Stimulated activated CD4-positive, alpha-beta T cell treated with anti-CD3 and anti-CD28 coated beads, Interleukin-2, amount 100 ng/mL, for 24 hours (primary cell): ENCODE measurements at places on chromosomes 7 and 10.

DNA sequence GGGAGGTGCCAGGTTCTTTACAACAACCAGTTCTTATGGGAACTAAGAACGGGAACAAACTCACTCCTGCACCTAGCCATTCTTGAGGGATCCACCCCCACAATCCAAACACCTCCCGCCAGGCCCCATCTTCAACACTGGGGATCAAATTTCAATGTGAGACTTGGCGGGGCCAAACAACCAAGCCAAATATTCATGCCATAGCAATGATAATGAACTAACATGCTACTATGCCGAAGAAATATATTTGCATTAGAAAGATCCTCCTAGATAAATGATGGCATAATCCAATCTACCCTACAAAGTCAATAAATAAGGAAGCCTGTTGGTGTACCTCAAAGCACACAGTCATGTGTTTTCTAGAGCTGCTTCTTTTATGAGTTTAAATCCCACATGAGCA is 57.6 kb downstream of the CCDC71L start:
- DNase-seq = no peak

DNA sequence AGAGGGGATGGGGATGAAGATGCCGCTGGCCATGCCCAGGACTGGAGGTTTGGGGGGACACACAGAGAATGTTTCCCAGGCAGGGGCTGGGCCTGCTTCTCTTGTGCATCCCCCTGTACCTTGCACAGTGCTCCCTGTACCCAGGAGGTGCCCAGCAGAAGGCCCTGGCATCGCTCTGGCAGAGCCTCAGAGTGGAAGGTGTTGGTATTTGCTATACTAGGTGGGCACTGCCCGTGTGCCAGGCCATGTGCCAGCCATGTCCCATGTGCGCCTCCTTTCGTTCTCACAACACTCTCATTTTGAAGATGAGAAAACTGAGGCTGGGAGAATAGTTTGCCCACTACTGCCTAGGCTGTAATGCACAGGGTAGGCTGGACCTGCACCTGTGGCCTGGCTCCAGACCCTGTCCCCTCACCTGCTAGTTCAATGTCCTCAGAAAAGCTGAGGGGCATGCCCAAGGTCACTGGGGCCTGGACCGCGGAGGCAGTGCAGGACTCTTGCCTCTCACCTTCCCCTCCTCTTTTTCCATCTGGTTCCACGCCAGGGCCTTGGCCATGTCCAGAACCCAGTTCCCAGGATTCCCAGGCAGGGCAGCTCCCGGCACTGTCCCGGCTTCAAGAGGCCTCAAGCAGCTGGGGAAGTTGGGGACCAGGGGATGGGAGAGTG is 64.7 kb downstream of the GOLGA7B start:
- no peak for DNase-seq

DNA sequence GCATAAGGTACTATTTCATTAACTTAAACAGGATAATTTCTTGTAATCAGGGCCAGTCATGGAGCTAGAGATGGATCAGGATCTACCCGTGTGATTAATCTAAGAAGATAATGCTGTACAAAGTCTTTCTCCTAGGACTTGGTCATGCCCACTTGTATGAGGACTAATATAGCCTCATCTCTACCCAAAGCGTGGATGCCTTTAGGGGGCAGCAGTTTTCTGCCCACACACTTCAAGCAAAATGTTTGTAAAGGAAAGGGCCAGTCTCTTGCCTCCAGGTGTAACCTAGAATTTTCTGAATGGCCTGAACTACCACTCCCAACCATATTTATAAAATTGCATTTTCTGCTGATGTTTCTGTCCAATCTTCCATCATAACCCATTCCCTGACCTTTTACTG is 764.0 kb upstream of the IGFBP3 start:
- no peak for DNase-seq

DNA sequence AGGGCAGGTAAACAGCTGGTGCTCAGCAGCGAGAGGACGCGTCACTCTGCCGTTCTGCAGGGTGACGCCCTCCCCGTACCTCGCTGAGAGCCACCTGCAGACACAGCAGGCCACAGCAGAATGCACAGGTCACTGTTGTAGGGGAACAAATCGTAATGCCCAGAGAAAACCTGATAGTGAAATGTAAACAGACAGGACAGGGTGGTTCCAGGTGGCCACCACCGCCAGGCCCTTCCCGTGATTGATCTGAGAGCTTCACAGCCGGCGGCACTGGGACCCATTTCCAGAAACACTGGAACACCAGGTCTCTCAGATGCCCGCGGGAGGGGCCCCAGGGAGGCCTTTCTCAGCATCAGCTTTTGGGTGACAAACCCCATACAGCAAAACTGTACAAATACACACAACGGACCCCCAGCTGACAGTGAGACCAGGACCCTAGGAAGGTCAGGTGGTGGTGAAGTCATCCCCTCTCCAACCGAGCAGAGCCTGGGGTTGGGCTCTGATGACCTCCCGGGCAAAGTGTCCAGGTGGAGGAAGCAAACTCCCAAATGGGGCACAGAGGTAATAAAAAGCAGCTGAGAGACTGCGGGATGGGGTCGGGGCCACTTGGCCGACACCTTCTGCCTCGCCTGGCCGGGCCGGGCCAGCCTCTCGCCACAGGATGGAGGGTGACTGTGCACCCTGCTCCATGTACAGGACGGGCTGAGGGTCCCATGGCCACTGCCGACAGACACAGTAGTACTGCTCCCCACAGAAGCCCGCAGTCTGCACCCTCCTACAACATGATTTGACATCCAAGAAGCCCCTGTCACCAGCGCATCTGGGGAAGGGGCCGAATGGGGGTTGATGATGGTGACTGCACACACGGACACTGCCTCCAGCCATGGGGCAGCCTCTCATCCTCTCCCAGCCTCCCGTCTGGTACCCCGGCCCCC is 4.6 kb downstream of the BHLHA15 start:
- no peak for DNase-seq

- no peak for DNase-seq
These were observed 47.8 kb upstream of the RET start for GRCh38 chr10:43029043-43029442.

- DNase-seq = no peak
These were observed 30.8 kb upstream of the EIF4H start for GRCh38 chr7:74143383-74143782.

- no peak for DNase-seq
These were observed 481.2 kb downstream of the KCNMA1 start for GRCh38 chr10:77156406-77156879.

DNA sequence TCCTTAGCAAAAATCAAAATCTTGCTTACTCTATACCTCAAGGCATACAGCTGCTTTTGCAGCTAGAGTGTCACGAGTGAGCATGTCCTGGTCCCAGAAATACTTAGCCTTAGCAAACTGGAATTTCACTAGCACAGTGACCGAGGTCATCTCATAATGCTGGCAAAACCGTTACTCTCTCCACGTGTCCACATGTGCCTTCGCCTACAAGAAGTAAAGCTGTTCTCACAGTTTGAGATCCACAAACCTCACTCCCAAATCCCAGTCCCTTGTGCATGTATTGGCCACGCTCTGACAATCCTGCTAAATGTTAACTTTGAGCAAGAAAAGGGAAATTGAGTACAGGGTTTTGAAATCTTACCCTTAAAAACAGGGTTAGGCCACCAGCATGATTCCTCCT is 111.0 kb upstream of the PLXDC2 start:
- no peak for DNase-seq

DNA sequence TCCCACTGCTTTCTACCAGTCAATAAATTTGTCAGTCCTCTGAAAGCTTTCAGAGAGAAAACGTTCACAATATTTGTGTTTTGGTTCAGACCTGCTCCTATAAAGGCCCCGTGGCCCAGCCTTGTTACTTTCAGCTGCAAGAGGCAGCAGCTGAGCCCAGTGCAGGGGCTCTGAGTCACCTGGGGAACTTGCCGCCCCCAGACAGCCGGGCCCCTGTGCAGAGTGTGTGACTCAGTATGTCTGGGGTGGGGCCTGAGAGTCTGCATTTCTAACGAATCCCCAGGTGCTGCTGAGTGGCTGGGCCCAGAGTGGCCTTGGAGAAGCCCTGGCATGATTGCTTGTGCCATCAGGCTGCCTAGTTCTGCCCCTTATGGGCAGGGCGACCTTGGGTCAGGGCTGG is 303.5 kb downstream of the PAXIP1 start:
- no peak for DNase-seq

- DNase-seq = no peak
These were observed 4.9 kb upstream of the CHST12 start for GRCh38 chr7:2398506-2398905.

GRCh38 chr7:28840592-28840995 is 117.5 kb downstream of the TRIL start:
- DNase-seq = no peak

DNA sequence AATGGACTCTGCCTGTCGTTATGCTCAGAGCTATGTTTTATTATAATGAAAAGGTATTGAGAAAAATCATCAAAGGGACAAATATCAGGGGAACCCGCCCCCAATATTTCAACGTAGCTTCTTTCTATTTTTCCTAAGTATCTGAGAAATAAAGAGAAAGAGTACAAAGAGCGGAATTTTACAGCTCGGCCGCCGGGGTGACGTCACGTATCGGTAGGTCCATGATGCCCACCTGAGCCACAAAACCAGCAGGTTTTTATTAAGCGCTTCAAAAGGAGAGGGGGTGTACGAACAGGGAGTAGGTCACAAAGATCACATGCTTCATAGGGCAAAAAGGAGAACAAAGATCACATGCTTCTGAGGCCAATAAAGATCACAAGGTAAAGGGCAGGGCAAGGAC is 281.6 kb upstream of the POM121L12 start:
- no peak for DNase-seq

DNA sequence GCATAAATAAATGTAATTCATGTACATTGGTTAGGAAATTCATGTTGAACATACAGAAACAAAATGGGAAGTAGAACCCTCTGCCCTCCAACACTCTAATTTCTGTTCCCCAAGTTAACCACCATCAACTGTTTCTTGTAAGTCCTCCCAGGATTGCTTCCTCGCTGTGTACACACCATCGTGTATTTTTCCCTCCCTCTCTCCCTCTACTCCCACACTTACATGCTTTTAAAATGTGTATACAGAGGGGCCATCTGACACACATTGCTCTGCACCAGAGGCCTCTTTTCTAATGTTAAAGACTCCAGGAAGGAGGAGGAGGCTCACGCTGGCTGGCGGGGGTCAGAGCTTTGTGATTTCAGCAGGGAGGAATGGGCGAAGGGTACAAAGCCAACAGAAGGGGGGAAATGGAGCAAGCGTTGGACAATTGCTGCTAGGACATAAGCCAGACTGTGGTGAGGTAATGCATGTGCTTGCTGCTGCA is 1.9 kb upstream of the EPHA1 start:
- no peak for DNase-seq

- DNase-seq = no peak
These were observed 175.3 kb upstream of the BET1 start for GRCh38 chr7:94179466-94179865.

GRCh38 chr10:125871338-125871737 is 9.8 kb downstream of the DHX32 start:
- no peak for DNase-seq

DNA sequence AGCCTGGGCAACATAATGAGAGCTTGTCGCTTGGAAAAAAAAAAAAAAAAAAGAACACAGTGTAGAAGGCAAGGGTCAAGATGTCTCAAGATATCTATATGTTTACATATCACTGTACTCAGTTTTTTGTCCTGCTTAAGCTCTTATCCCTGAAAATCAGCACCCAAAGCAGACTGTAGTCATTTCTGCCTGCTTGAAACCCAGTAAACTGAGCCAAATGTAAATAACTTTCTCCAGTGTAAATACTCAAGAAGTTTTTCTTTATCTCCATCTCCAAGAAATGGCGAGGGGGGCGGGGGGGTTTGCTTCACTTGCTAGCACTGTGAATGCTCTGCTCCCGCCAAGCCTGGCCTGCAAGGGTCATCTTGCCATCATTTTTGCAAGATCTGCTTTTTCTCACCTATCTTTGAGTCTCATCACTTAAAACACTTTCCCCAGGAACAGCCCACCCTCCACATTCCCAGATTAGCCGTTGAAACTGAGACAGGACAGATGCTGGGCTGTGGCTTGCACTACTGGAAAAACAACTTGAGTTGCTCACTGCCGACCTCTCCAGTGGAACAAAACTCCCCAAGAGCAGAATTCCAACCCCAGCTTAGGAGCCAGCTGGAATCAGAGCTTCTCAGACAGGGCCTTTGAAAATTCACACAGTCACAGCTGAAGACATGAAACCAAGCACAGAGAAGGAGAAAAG is 54.6 kb downstream of the AFAP1L2 start:
- DNase-seq = no peak

GRCh38 chr7:23234569-23235296 is 11.8 kb upstream of the GPNMB start:
- no peak for DNase-seq

DNA sequence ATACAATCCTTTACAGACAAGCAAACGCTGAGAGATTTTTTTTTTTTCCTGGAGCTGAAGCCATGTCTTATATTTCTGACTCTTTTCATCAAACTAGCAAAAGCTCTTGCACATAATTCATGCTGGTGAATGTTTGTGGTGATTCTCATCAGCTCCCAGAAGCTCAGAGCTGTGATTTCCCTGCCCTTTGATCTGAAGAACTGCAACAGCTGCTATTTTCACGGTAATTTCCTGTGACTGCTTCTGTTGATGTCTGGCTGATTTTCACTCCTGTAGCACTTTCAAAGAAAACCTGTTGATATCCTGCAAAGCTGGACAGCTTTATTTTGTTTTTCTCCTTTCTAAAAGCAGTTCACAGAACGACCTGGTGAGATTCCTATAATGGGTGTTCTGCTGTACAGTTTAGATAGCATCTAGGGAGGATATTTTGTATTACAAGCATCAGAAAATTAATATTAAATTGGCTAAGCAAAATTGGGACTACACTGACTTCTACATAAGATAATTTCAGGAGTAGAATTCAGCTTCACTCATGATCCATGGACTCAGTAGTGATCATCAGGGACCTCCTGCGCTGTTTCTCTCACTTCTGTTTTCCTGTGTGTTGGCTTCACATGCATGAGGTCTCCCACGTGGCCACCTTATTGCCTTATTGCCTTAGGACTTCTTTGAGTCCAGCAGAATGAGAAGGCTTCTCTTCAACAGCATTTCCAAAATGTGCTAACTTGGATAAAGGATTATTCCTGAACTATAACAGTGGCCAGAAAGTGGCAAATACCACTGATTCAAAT is 1111.6 kb upstream of the SORCS1 start:
- DNase-seq = no peak

- no peak for DNase-seq
These were observed 147.3 kb upstream of the PLXNA4 start for GRCh38 chr7:132723506-132724081.

GRCh38 chr7:30567081-30567480 is 27.6 kb upstream of the GARS1 start:
- no peak for DNase-seq
